AG20443 (cell line): ENCODE measurements at places on chromosomes 12 and 14.

- no peak for DNase-seq
Measured at GRCh38 chr14:20617138-20618003, 24.1 kb downstream of the OR6S1 start.

- DNase-seq, result no peak
Measured at GRCh38 chr14:49905989-49906388, 13.1 kb downstream of the ARF6 start.

DNA sequence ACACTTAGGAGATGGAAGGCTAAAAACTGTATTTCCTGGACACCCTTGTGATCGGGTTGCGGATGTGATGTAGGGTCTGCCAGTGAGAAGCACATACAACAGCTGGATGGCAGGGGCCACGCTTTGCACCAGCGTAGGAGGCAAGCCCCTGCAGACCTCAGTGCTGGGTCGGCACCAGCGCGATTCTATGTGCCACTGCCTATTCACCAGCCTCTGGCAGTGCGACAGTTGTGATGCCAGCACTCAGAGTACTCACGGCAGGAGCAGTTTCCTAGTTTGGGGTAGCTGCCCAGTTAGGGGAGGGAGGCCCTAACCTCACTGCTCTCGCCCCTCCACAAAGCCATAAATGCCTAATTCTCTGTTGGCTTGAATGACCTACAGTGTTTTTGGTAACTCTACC is 31.6 kb downstream of the SPTLC2 start:
- no peak for DNase-seq

DNA sequence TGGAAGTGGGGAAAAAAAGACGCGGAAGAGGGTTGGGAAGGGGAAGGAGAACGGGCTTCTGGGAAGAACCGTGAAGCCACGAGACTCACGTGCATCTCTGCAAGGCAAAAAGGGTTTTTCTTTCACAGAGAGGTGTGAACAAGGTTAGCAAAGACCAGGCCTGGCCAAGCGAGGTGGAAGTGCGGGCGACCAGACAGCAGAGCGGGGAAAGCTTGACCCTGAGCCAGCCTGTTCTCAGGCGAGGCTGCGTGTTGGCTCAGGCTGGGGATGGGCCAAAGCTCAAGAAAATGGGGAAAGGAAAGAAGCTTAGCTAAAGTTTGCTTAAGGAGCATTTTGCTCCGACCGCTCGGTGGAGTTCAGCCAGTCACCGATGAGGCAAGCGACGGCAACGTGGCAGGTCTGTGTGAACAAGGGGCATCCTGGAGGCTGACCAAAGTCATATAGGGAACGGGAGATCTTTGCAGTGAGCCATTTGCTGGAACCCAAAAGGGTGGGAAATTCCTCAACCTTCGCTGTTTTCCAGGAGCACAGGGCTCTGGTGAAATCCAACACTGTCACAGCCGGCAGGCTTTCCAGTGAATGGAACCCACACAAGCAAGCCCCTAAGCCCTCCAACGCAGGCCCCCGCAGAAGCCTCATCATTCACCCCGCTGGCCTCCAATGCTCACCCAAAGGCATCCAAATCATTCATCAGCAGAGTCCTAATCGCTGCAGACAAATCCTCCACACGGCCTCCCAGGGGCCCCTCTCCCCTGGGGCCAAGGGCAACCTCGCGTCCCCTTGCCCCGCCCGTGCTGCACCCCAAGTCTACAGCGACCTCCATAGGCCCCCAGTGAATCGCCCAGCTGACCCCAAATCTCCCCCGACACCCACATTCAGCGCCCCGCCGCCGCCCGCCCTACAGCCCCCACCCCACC is 754 bp downstream of the ZNF605 start:
- peak; percentile 72 for DNase-seq

GRCh38 chr14:90703841-90704737 is 112.1 kb downstream of the TTC7B start:
- no peak for DNase-seq

DNA sequence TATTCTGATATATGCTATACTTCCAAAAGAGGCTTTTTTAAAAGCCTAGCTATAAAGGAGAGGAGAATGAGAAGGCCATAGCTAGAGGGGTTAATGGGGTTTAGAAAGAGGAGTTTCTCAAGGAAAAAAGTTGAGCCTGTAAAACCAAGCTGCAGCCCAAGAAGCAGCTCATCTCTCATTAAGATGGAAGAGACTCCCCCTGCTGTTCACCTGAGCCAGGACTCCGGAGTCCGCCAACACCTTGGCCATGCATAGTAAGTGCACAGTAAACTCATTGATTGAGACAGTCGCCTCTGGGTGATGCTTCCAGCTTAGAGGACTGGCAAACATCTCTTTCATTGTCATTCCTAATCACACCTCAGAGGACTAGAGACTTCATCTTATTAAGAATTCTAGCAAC is 46.2 kb downstream of the ANO2 start:
- DNase-seq, result no peak

DNA sequence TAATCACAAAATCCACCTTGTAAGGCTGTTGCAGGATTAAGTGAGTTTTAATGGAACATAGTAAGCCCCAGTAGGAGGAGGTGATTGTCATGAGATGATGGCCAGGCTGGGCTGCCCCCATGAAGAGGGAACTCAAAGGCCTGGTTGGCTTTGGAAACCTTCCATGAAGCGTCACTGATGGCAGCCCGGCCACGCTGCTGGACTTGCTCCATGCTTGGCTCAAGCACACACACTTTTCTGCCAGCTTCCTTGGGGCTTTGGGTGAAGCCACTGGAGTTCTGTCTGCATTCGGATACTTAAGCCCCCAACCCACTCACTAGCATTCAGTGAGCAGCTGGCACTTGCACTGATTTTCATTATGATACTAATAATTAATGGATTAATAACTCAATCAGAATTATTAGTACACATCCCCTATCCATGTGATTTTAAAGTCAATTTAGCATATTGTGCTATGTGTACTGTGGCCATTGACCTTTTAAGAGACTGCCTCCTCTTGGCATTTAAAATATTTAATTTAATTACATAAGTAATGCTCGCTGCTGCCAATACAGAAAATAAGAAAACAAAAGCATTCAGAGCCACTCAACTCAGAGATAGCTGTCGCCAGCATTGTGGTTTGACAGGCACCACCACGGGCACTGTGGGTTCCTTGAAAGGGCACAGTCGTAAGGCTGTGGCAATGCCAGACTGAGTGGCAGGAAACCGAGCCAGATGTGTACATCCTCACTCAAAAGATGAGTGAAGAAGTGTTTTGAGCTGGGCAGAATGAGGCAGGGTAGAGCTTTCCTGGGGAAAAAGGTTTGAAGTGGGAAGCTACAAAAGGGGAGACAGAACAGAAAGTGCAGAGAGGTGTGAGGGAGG is 15.9 kb downstream of the KRT85 start:
- no peak for DNase-seq

GRCh38 chr12:126847005-126847629 is 1419.9 kb upstream of the TMEM132C start:
- DNase-seq, result no peak

DNA sequence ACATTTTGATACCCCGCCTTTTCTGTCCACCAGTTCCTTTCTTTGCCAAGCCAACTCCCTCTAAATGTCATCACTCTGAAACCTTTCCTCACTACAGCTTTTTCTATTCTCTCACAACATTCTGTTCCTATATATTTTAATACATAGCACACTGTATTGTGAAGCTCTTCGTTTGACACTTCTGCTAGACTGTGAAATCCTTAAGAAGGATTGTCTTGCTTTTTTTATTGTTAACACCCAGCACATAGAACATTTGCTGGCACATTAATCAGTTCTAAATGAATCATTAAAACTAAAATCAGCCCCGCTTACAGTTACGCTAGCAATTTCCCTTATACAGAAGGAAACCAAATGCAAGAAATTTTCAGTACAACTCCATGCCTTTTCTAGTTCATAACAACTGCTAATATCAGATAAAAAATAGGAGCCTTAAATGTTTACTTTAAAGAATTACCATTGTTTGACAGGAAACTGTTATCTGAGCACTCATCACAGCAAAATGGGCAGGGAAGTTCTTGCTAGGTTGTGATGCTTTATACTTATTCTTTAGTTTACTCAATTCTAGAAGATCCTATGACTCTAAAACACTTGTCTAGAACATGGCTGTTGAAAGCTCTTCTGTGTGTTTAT is 93.5 kb downstream of the PPP1R12A start:
- DNase-seq, result no peak

GRCh38 chr14:30063746-30064145 is 136.1 kb upstream of the PRKD1 start:
- DNase-seq, result no peak

GRCh38 chr12:18296201-18296908 is 35.0 kb downstream of the PIK3C2G start:
- peak; percentile 32 for DNase-seq

DNA sequence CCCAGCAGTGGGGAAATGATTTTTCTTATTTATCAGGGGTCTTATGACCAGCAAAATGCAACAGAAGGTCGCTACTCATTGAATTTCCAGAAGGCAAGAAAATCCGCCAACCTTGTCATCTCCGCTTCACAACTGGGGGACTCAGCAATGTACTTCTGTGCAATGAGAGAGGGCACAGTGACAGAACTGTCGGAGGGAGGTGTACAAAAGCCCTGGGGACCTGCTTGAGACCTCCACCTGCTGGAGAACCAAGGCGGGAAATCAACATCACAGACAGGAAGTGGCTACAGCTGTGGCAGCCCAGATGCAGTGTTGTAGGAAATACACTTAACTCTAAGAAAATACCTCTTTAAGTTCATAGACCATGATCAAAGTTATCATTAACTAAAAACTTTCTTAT is 250.9 kb upstream of the OR4E1 start:
- DNase-seq, result no peak

DNA sequence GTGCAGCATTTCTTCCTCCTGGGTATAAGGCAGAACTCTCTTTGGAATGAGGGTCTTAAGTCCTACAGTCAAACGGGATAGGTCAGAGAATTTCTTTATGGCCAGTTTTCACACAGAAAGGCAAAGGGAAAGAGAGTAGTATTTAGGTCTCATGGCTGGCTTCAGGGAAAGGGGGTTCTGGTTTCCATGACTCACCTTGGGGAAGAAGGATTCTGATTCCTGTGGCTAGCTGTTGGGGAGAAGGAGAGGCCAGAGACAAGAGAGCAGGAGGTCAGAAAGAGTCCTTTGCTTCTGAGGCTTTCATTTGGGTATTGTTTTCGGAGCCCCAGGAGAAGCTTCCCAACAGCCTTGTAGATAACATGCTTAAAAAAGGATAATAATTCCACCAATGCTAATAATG is 332.5 kb downstream of the NPAS3 start:
- no peak for DNase-seq

- DNase-seq, result peak; percentile 60
Measured at GRCh38 chr14:51458563-51458955, 193.2 kb upstream of the FRMD6 start.

GRCh38 chr14:35387219-35387618 is 17.3 kb downstream of the NFKBIA start:
- no peak for DNase-seq

GRCh38 chr12:27905285-27906126 is 67.0 kb downstream of the PTHLH start:
- DNase-seq, result no peak

GRCh38 chr12:30630076-30630978 is 65.3 kb downstream of the IPO8 start:
- DNase-seq, result no peak

DNA sequence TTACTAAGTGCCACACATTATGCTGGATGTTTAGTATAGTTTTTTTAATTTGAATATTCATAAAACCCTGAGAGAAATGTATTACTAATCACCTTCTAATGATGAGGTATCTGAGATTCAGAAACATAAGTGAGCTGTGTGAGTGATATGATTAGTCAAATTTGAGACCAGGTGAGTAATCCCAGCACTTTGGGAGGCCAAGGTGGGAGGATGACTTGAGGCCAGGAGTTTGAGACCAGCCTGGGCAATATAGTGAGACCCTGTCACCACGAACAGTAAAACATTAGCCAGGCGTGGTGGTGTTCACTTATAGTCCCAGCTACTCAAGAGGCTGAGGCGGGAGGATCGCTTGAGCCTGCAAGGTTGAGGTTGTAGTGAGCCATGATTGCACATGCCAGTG is 438.4 kb downstream of the RAD51B start:
- DNase-seq, result no peak

- DNase-seq, result no peak
Measured at GRCh38 chr14:83816761-83817160, 1713.2 kb upstream of the FLRT2 start.

- DNase-seq, result no peak
Measured at GRCh38 chr12:71057330-71057729, 100.5 kb downstream of the TSPAN8 start.

- no peak for DNase-seq
Measured at GRCh38 chr14:30678926-30679431, 56.9 kb downstream of the SCFD1 start.

DNA sequence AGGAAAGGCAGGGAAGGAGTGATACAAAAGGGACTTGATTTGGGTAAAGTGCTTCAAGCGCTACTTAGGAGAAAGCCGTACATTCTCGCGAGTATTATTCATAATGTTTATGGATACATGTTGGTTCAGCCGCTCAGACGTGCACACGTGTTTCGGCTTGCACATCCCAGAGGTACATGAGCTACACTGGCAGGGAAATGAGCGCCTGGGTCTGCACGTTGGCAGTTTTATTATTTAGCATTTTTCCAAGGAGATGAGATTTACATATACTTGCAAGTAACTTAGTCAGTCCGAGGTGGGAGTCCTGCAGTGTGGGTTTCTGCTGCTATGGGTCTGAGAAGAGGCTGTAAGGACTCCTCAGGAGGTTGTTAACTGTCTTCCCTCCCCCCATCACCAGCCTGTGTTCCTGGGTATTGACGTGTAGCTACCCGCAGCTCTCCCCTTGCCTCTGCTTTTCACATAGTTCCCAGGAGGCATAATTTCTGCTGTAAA is 1.5 kb downstream of the PRKCH start:
- no peak for DNase-seq

- peak; percentile 89 for DNase-seq
Measured at GRCh38 chr12:12704593-12705230, 8.7 kb upstream of the GPR19 start.

- DNase-seq, result no peak
Measured at GRCh38 chr12:125272383-125272933, 207.2 kb downstream of the AACS start.

GRCh38 chr12:23049180-23049579 is 424.2 kb downstream of the ETNK1 start:
- no peak for DNase-seq

- DNase-seq, result no peak
Measured at GRCh38 chr12:14481201-14481600, 86.5 kb downstream of the PLBD1 start.

- peak; percentile 93 for DNase-seq
Measured at GRCh38 chr12:109020796-109021380, at the start of gene SVOP. Gene SVOP, minus strand, starts transcription at chr12:109021068. Its CDS starts 200 bp downstream, at chr12:109020868.

DNA sequence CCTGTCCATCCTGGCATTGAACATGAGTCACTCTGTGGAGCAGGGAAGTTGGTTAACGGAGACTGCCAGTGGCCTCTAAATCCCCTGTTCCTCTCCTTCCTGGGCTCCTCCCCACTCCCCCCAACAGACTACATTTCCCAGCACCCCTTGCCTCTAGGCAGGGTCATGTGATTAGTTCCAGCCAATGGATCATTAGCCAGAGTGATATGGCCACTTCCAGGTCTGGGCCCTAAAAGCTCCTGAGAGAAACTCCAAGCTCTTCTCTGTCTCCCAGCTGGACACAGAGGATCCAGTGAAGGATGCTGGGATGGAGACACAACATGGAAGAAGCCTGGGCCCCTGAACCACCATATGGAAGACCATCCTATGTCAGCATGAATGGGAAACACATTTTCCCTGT is 54.4 kb upstream of the RFLNA start:
- DNase-seq, result no peak
